Common myeloid progenitor, CD34-positive (primary cell): ENCODE measurements at places on chromosomes 5 and 9.

DNA sequence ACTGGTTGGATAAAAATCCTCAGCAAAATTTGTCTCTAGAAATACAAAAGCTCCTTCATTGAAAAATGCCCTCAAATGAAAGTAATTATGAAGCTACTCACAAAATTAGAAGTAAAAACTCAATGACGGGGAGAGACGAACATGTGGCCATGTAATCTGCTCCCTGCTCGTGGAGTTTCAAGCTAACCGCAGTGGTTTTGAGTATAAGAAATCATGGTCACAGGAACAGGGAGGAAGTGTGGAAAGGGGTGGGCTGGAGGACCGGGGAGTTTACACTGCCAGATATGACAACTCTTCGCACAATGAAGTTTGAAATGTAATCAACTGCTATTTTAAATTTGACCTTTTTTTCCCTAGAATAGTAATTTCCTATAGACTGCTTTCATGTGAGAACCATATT is 765.4 kb upstream of the DMAC1 start:
- peak; percentile 93 for DNase-seq

DNA sequence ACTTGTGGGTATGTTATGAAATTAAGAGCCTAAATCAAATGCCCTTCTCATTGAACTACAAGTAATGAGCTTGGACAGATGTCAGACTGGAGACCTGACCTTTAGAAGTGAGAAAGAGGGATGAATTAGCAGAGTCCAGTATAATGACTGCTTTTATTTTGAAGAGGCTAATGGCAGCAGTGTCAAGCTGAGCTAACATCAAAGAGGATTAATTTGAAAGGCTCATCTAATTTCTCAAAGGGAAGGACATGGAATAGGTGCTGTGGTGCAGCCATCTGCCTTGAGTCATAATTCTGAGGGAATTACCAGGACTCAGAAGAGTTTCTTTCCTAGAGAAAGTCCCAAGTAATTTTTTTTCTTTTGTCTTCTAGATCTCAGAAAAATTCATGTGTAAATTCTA is 57.6 kb downstream of the FAM81B start:
- DNase-seq, result no peak

GRCh38 chr5:66021585-66021984 is 95.2 kb downstream of the ERBIN start:
- DNase-seq, result no peak

- no peak for DNase-seq
Measured at GRCh38 chr5:154370813-154371212, 75.0 kb upstream of the SAP30L start.

- peak; percentile 42 for DNase-seq
Measured at GRCh38 chr9:74496406-74496805, 729 bp upstream of the RORB start.

GRCh38 chr9:127018935-127019334 is 103.5 kb downstream of the ANGPTL2 start:
- DNase-seq, result no peak

DNA sequence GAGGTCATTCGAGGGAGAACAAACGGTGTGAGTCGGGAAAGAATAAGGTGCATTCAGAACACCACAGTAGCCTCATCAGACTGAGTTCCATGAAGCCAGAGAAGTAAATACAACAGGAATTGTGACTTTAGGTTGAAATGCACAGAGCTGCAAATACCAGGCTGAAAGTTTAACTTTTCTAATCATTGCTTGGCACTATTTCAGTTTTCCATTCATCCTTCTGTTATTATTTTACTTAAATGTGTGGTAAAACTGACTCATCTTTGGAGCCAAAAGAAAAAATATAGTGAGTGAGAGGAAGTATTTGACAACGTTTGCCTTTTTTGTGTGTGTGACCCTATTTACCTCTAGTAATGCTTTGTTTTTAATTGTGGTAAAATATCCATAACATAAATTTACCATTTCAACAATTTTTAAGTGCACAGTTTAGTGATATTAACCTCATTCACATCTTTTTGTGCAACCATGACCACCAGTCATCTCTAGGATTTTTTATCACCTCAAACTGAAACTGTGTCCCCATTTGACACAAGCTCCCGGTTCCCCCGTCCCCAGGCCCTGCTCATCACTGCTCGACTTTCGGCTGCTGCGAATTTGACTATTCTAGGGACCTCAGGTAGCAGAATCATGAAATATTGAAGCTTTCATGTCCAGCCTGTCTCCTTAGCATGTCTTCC is 166.8 kb downstream of the HSD17B3 start:
- no peak for DNase-seq

GRCh38 chr5:32159328-32160072 is 14.6 kb downstream of the GOLPH3 start:
- DNase-seq, result no peak

DNA sequence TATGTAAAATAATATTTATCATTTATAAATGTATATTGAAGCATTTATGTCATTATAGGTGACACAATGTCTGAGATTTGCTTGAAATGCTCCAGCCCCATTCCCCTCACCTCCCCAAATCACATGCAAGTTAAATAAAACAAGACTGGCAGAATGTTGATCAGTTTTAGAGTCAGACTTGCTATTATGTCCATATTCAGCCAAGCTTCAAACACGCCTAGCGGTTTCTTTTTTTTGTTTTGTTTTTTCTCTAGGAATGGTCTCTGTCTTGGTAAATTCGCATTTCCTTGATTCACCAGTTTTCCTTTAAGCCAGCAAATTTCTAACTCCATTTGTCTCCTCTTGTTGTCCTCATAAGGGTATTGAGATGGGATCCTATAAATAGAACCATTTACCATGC is 153.0 kb upstream of the HMHB1 start:
- DNase-seq, result no peak

DNA sequence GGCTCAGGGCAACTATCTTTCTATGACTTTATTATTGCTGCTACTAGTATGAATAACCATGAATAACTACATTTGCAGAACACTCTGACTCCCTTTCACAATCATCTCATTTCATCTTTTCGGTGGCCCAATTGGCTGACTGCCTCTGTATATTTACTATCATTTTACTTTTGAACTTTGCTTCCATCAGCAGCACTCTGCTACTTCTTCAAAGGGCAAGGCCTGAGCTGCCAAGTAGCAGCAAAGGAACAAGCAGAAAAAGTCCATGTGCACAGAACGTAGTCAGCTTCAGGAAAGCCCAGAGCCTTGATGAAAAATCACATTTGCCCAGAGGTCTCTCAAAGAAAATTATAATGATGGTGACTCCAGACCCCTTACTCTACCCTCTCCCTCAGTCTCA is 214.5 kb upstream of the PUM3 start:
- DNase-seq, result no peak

DNA sequence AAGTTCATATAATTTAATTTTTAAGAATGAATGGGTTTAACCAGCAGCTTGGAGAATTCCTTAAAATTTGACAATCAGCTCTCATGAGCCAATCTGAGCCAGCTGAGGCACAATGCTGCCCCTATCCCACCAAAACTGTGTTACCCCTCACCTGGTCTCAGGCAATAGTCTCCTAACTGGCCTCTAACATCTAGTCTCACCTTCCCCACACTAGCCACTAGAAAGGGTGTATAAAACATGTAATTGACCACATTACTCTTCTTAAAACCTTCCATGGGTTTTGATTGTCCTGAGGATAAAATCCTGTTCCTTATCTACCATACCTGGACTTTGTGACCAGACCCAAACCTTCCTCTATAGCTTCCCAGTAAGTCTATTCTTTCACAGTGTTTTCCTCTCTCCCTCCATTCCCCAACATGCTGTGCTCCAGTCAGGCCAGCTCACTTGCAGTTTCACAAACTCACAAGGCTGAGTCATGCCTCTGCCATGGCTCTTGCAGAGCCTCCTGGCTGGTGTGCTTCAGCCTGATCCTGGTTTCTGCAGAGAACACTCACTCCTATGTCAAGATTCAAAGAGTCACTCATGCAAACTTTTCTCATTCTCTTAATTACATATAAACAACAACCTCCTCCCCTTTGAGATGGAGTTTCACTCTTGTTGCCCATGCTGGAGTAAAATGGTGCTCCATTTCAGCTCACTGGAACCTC is 16.0 kb upstream of the ZCCHC7 start:
- DNase-seq, result no peak

- DNase-seq, result no peak
Measured at GRCh38 chr5:32410630-32411029, 33.9 kb downstream of the ZFR start.

- DNase-seq, result no peak
Measured at GRCh38 chr5:167849874-167850273, 441.6 kb upstream of the WWC1 start.

- DNase-seq, result peak; percentile 20
Measured at GRCh38 chr9:113803811-113804589, 72.1 kb upstream of the ZNF618 start.

DNA sequence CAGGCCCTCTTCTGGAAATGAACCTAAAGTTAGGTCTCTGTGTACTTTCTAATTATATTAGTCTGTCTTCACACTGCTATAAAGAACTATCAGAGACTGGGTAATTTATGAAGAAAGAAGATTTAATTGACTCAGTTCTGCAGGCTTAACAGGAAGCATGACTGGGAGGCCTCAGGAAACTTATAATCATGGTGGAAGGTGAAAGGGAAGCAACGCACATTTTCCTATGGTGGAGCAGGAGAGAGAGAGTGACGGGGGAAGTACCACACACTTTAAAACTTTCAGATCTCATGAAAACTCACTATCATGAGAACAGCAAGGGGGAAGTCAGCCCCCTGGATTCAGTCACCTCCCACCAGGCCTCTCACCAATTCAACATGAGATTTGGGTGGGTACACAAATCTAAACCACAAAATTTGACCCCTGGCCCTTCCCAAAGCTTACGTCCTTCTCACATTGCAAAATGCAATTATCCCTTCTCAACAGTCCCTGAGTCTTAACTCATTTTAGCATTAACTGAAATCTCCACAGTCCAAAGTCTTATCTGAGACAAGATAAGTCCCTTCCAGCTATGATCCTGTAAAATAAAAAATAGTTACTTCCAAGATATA is 40.7 kb downstream of the TRIP13 start:
- no peak for DNase-seq

DNA sequence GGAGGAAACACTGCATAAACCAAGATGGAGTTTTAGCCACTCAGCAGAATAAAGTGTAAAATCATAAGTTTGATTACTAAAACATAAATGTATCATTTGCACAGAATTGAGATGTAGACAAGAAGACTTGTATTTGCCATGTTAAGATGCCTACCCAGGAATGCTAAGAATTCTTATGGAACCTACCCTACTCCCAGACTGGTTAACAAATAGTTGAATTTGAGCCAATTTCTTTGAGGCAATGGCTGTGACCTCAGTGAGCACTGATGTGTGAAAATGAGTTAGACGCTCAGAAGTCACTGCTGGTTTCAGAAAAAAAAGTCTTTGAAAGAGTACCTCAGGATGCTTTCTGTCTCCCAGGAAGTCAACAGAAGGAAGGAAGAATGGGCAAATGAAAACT is 95.6 kb downstream of the ESM1 start:
- no peak for DNase-seq

DNA sequence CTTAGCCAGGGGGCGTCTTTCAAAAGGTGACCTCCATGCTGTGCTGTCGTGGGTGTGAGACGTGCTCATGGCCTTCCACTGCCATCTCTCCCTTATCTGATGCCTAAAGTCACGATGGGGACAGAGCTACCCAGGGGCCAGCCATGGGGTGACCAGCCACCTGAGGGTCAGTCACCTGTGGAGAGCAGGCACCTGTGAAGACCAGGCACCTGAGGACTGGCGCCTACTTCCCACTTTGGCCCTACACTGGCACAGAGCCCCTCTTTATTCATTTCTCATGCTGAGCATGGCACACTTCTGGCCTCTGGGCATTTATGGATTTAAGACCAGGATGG is 6.4 kb upstream of the EXOC3 start:
- DNase-seq, result no peak

GRCh38 chr9:27599870-27600238 is 26.6 kb upstream of the C9orf72 start:
- DNase-seq, result peak; percentile 31

- DNase-seq, result peak; percentile 75
Measured at GRCh38 chr5:143495821-143496275, 92.4 kb upstream of the NR3C1 start.

DNA sequence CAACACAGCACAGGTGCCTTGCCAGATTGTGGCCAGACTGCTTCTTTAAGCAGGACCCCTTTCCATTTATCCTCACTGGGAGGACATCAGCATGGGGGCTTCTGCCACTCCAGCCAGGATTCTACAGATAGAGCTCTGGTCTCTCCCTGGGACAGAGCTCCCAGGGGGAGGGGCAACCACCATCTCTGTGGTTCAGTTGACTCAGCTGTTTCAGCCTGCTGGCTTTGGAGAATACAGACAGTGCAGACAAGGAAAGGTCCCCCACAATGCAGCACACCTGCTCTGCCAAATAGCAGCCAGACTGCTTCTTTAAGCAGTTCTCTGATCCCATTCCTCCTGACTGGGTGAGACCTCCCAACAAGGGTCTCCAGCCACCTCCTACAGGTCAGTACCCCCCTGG is 132.8 kb downstream of the OR2K2 start:
- no peak for DNase-seq

DNA sequence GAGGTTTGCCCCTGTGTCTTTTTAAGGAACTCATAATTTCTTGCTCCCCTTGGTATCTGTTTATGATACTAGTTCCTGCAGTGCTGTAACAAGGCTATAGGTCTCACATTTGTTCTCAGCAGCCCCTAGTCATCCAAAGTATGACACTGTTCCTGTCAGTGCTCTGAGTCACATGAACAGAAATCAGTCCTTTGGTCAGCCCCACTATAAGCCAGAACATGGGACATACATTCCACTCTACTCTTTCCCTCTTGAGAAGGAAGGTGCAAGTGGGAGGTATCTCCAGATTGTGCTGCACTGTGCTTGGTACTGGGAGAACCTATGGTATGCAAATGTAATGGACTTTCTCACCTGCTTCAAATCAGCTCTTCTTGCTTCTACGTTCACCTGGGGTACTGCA is 87.0 kb downstream of the IARS1 start:
- no peak for DNase-seq

DNA sequence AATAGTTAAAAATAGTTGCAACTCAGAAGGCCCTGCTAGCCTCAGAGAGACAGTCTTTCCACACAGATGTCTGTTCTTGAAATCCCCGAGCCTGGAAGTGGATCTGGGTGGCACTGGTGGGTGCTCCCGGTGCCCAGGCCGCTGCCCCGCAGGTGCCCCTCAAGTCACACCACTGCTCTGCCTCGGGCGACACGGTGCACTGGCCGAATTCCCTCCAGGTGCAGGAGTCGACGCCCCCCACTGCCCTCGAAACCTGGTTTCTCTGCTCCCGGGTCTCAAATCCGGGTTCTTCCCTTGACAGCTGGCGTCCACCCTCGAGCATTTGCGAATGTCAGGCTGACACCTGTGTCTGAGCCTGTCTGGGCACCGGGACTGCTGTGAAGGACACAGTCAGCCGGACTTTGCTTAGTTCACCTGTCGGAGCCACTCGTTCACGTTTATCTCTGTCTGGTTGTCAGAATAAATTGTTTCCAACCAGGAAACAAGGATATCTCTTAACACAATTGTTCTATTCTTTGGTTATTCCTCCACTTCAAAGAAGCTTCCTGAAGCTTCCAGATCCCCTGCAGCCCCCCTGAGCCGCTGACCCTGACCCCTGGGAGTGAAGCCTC is 27.1 kb downstream of the SLC9A3 start:
- DNase-seq, result no peak

GRCh38 chr9:78115073-78115472 is 83.5 kb upstream of the GNAQ start:
- DNase-seq, result peak; percentile 45
